ENCODE measurements at places on chromosomes 1 and 21.

- DNase-seq, result no peak
Observed at GRCh38 chr1:13817906-13818305, 117.9 kb downstream of the PRDM2 start.

- no peak for DNase-seq
Observed at GRCh38 chr1:203649551-203649998, 22.9 kb downstream of the ATP2B4 start.

DNA sequence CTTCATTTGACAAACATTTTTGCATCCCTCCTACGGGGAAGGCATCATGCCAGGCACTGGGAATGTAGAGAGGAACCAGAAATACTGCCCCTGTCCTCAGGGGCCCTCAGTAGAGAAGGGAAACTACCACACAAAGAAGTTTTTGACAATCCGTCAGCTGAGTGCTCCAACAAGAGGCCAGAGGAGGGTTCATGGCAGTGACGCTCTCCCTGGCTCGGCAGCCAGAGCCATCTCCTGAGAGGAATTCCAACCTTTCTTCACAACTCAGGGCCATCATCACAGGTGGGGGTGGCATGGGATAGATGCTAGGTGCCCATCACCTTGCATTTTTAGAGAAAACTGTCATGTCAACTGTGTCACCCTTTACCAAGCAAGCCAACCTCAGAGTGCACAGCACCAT is 154.1 kb downstream of the HIVEP3 start:
- DNase-seq, result no peak

GRCh38 chr1:117613969-117614729 is 8.3 kb downstream of the TENT5C start:
- DNase-seq, result no peak

- no peak for DNase-seq
Observed at GRCh38 chr21:26795866-26796329, 49.3 kb downstream of the ADAMTS1 start.

DNA sequence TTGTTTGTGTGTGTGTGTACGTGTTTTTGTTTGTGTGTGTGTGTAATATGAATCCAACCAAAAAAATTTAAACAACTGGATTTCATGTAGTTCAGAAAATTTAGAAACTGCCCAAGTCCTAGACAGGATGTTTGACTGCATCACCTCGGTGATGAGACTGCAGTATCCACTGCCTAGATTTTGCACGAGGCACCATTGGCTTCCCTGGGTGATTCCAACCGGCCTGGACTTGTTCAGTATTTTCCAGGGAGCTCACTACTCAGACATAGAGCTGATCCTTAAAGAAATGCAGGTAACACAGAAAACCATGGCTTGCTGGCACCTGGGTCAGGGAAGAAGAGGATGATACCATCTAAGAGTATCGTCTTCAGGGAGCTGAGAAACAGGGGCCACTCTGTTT is 18.2 kb upstream of the KCNK2 start:
- DNase-seq, result no peak

DNA sequence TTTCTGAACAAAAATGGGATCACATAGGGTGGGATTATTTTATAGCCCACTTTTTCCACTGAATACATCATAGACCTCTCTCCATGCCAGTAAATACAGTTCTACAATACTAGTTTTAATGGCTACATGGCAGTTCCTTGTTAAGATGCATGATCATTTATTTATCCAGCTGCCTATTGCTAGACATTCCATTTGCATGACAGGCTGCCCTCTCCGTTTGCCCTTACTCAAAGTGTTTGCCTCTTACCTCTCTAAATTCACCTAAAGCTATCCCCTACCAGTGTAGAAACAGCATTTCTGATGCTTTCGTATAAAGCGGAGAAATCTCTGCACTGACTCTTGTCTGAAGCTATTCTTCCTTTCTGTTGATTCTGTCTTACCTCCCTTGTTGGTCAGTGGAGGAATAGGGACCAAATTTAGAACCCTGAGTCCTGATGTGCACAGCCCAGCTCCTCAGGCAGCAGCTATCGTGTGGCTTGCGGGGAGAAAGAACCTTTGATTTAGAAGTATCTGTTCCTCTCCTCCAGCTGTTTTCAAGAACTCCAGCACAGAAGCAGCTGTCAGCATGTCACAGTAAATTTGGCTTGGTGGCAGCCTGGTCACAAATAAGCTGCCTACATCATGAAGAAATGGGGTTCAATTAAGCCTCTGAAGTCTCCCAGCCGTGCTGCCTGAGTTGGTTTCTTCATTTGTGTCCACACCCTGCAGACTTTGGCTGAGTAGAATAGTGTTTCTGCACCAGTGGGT is 337.3 kb downstream of the PRDM2 start:
- DNase-seq, result no peak

DNA sequence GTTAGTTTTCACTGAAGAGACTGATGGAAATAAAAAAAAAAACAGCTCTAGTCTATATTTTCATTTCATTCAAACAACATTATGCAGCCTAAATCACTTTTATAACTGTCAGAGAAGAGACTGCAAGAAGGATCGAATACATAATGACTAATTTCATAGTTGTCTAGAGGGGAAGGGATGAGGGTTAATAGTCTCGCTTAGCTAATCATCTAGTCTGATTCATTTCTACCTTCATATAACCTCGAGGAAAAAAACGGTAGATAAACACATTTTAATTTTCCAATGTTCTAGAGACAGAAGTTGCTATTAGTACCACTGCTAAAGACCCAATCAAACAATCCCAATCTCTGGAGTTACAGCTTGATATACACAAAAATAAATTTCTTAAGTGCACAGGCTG is 3.5 kb downstream of the FUBP1 start:
- no peak for DNase-seq

DNA sequence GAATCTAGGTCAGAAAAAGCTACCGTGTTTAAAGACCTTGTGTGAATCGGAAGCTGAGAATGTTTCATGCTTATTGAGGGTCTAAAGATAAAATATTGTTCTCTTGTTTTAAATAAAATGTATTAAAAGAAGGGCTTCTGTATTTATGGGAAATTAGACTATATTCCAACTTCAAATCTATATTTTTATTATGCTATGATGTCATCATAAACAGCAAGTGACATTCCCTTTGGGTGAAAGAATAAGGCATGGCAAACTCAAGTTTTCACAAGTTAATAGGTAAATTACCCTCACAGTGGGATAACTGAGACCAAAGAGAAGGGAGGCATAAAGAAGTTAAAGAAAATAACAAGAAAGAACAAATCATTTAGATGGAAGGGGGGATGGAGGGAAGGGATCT is 333.8 kb upstream of the NR5A2 start:
- DNase-seq, result no peak

DNA sequence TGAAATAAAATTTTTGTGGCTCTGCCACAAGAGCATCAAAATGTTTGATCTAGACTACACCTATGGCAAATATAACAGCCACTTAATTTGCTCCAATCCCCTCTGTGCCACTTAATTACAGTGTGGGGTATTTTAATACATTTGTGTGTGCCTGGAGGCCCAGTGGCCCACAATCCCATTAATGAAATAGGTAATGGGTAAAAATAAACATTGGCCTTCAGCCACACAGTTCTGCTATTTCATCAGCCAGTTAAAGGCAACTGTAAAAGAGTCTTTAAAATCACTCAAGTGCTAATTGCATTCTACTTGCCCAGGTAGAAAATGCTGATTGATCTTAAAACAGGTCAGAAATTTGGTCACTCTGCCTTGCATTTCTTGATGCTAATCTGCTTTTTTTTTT is 151.6 kb upstream of the UBE2U start:
- no peak for DNase-seq

GRCh38 chr1:37574834-37575480 is 18.2 kb downstream of the DNALI1 start:
- no peak for DNase-seq

DNA sequence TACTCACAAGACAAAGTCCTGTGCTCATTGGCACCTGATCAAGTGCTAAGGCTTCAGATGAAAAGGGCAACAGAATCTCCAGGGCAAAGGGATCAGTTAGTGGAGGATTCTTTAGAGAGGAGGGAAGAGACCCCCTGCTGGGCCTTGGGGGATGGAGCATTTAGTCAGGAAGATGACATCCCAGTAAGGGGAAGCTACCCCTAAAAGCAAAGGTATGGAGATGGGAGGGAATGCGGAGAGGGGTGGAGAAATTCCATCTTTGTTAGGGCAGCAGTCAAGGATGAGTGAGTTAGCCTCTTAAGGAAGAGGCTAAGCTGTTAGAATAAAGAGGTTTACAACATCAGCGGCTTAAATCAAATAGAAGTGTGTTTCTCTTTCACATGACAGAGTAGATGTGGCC is 67.4 kb downstream of the ST6GALNAC3 start:
- no peak for DNase-seq

DNA sequence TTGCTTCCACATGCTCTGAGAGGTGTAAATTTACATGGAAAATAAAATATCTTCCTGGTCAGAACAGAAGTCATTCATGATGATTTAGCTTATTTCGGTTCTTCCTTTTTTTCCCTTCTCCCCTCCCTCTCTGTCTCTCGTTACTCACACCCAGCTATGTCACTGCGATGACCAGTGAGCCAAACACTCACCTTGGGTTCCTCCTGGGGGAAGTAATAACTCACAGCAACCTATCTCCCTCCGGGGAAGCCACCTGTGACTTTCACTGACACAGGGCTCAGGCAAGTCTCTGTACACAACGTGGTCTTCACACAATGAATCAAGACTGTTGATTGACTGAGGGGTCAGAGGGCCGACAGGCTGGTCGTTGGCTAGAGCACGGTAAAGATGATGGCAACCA is 135.3 kb upstream of the VANGL1 start:
- DNase-seq, result no peak

Data from stimulated activated CD8-positive, alpha-beta memory T cell treated with anti-CD3 and anti-CD28 coated beads, Interleukin-12 subunit alpha, Interleukin-12 subunit beta, amount 100 ng/mL, for 4 hours (primary cell).